ENCODE measurements at places on chromosomes 16 and 17.

DNA sequence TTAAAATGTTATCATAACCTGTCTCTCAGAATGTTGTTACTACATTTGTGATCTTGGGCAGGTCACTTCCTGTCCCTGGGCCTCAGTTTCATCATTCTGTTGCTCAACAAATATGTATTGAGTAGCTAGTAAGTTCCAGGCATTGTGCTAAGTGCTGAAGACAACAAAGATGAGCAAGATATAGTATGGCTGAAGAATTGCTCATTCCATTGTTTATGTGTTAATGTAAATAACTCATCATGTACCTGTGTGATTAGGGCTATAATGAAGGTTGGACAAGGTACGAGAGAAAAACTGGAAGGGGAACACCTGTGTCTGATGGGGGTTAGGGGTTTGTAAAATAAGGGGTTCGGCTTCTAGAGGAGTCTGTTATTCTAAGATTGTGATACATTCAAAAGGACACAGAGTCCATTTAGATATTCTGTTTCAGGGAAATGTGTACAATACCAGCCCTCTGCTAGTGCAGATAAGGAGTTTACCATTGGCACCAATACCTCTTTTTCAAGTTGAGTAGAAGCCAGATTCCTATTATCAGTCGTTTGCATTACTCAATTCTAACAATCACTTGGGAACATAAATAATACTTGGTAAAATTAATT, 20.0 kb downstream of the TUBG1 start:
- DNase-seq: no peak

- DNase-seq: no peak
Measured at GRCh38 chr17:62975206-62975605, 9.2 kb downstream of the TANC2 start.

DNA sequence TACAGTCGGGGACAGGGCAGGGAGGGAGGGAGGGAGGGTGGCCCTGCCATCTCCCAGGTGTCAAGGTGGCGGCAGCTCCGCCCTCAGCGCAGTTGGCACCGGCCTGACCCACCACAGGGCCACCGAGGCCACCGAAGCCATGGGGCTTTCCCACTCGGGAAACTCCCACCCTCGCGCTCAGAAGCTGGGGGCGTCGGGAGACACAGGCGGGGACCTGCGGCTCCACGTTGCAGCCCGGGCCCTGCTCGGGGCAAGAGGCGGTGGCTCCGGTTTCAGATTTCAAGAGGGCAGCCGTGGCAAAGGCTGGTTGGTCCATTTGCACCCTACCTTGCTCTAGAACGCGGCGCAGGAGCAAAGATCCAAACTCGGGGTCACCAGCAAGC, 544 bp downstream of the CYB561 start:
- DNase-seq: no peak

DNA sequence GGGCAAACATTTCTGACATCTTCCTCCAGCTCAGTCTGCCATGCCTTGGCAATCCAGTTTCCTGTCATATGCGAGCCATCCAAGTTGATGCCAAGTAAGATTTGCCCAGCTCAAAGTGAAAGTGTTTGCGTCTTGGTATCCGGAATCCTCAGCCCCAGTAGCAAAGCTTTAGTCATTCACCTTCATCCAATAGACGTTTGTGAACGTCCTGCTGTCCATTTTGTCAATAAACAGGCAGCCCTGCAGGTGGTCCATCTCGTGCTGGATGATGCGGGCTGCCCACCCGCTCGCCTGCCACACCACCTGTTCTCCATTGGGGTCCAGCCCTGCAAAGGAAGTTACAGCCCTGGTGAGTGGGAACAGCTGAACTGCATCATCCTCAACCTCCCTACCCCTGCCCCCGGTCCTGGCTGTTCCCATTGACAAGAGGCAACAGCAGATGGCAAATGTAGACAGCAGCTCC, 1.5 kb downstream of the PDF start:
- no peak for DNase-seq

DNA sequence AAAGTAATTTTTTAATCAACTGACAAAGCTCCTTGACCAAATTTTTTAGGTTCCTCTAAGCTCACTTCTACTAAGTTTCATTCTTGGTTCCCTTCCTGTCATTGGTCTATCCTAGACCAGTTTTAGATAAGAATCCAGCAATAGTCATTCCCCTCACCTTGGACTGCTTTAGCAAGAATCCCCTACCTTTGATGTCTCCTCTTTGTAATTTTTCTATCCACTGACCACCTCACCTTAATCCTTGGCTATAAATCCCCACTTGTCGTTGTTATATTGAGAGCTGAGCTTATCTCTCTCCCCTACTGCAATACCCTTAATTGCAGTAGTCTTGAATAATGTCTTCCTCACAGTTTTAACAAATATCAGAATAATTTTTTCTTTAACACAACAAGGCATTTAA, 107.2 kb downstream of the USP32 start:
- DNase-seq: no peak

DNA sequence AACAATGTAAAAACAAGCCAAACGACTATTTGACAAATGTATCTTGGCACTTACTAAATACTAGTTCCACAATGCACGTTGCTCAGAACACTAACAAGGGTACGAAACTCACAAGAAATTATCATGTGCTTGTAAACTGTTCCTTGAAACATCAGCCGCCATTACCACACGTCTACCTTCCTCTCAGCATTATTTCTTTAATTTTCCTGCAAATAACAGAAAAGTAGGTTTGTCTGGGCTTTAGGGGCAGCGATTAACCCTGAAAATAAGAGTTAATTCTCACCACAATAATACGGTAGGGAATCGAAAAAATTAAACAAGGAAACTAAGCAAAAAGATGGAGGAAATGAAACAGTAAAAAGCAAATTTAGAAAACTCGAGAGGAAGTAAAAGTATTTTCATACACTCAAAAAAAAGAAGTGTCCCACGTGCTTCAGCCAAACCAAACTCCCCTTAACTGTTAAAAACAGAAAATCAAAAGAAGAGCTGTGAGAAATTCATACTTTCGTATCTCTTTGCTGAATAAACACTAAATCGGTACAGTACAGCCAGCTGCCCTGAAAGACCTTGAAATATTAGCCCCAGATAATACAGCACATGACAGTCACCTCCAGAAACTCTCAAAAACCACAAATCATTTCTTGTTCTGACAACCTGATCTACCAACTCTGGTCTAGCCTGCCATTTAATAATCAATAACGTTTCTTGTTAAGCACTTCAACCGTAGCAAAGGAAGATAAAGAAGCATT, 1.2 kb downstream of the ARHGAP17 start:
- DNase-seq: no peak

- no peak for DNase-seq
Measured at GRCh38 chr17:74830861-74831260, 28.8 kb downstream of the GRIN2C start.

DNA sequence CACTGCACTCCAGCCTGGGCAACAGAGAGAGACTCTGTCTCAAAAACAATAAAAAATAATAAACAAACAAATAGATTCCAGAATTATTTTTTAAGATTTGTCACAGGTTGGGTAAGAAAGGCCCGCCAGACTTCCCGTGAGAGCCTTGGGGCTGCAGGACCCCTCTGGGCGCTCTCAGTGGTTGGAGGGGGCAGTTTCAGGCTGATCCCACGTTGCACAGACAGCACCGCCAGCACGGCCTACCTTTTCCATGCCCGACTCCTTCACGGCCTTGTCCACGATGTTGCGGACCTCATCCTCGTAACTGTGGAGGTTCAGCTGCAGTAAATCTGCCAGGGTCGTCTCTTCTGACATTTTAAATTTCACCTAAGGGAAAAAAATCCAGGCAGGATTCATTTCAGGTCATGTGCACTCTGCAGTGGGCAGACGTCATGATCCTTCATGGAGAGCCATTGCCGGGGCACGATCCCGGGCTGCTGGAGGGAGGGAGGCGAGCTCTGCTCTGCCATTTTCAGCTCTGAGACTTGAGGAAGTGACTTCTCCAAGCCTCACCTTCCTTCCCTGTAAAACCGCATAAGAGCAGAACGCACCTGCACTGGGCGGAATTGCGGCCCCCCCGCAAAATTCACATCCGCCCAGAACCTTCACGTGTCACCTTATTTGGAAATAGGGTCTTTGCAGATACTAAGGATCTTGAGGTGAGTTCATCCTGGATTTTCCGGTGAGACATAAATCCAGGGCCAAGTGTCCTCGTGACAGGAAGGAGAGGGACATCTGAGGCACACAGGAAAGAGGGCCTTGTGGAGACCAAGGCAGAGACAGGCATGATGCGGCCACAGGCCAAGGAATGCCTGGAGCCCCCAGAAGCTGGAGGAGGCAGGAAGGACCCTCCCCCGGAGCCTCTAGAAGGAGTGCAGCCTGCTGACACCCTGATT, 66.8 kb downstream of the DNAH17 start:
- no peak for DNase-seq

DNA sequence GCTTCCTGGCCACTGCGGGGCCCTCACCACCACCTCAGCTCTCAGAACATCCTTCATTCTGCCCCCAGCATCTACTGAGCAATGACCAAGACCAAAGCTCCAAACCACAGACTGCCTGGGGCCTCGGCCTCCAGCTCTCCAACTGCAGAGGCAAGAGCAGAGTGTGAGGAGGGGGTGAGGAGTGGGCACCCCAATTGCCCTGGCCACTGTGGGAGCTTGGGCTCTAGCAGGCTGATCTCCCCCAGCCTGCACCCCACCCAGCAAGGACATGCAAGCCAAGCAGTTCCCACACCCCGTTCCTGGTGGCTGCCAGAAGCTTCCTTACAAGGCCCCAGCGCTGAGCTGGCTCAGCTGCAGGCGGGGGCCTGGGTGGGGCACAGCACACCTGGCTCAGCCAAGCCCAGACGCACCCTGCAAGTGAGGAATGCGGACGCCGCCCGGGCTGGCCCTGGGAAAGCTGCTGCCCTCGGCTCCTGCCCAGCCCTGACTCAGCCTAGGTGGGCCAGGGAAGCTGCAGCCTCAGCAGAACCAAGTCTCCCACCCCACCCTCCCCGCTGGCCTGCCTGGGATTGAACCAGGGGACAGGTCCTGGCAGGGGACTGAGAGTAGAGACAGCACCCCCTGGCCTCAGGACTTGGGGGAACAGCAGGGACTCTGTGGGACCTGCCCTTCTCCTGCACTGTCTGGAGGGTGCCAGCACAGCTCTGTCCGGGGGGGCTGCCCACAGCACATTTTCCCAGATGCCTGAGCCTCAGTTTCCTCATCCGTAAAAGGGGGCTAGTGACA, 29.7 kb upstream of the KRT17 start:
- no peak for DNase-seq

GRCh38 chr17:29368161-29368560, 22.0 kb upstream of the TAOK1 start:
- no peak for DNase-seq

- no peak for DNase-seq
Measured at GRCh38 chr16:46937536-46937935, 35.9 kb downstream of the DNAJA2 start.

DNA sequence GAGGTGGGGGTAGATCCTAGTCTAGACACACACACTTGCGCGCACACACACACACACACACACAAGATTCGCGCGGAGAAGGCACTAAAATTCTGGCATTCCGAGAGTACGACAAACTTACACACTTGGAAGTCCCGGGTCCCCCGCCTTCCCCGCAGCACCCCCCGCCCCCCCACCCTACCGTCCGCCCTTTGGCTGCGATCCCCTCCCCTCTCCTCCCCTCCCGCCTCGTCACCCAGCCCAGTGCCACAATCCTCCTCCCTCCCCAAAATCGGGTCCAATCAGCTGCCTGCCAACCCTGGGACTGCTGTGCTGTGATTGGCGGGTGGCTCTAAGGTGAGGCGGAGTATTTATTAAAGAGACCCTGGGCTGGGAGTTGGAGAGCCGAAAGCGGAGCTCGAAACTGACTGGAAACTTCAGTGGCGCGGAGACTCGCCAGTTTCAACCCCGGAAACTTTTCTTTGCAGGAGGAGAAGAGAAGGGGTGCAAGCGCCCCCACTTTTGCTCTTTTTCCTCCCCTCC, at the start of gene SOX9:
Gene SOX9, plus strand, starts transcription at position 379 of the 522 bp plus-strand sequence. CDS start 372 bp downstream, outside the sequence.
- no peak for DNase-seq

- no peak for DNase-seq
Measured at GRCh38 chr17:59427425-59427921, 96.0 kb downstream of the YPEL2 start.

- no peak for DNase-seq
Measured at GRCh38 chr16:51968749-51969148, 578.2 kb downstream of the TOX3 start.

GRCh38 chr16:87062569-87063442, 254.4 kb downstream of the C16orf95 start:
- no peak for DNase-seq

- no peak for DNase-seq
Measured at GRCh38 chr16:89561884-89562599, 1.6 kb downstream of the RPL13 start.

DNA sequence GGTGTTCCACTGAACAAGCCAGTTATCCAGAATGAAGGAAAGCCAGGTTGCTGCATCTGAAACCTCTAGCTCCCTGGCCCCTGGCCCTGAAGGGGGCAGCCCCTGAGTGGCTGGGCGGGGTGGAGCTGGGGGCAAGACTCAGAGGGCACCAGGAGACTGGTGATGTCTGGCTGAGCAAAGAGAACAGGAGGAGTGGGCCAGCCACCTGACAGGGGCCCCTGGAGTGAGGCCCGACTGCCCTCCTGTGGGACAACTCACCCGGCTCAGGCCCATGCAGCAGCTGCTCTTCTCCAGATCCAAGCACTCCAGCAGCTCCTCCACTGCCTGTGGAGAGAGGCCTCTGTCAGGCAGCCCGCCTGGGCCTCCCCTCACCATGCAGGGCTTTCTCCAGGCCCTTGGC, 60.4 kb downstream of the PIPOX start:
- DNase-seq: no peak

- DNase-seq: no peak
Measured at GRCh38 chr16:50083996-50084395, 18.2 kb downstream of the HEATR3 start.

DNA sequence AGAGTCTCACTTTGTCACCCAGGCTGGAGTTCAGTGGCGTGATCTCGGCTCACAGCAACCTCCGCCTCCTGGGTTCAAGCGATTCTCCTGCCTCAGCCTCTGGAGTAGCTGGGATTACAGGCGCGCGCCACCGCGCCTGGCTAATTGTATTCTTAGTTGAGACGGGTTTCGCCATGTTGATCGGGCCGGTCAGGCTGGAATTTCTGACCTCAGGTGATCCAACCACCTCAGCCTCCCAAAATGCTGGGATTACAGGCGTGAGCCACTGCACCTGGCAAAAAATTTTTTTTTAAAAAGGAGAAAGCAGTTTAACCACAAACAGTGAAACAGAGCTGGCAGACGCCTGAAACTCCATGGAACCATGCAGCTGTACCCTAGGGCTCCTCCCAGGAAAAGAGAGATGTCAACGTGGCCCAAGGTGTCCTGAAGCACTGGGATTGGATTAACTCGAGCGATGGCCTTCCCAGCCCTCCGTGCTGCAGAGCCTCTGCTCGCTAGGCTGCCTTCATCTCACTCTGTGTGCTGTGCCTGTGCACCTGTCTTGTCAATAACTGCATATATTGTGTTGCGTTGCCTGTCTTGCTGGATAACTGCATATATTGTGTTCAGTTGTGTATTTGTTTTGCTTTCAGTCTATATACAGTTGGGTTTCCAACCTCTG, 29.6 kb upstream of the FOXK2 start:
- no peak for DNase-seq
